Chondrocyte (in vitro differentiated cells): ENCODE measurements at places on chromosomes 1 and 21. TPM values are rescaled to one million over a fixed set of nuclear protein-coding genes. Genes with fewer than 3 reads are reported as not detected.

TMEM61 gene
- total RNA-seq, result not detected in 3 replicates

S100B gene
- total RNA-seq, result 0.41 TPM in 1 of 3 replicates, not detected in the others

HSD3B1 gene
- total RNA-seq, result not detected in 3 replicates

GJA8 gene
- not detected in 3 replicates for total RNA-seq

CRP gene
- not detected in 3 replicates for total RNA-seq

ZC3H12A gene
- total RNA-seq, result 5.9 to 7.5 TPM (median 6.9 TPM) in 3 replicates

DCDC2B gene
- total RNA-seq, result not detected in 3 replicates

C1orf94 gene
- not detected in 3 replicates for total RNA-seq

CYYR1 gene
- 1.3 to 4.1 TPM (median 1.5 TPM) in 3 replicates for total RNA-seq

FAM78B gene
- 0.13 to 0.82 TPM (median 0.22 TPM) in 3 replicates for total RNA-seq

PLA2G4A gene
- 0.10 to 4.1 TPM (median 0.44 TPM) in 3 replicates for total RNA-seq

SYPL2 gene
- 0.75 to 1.3 TPM (median 1.1 TPM) in 3 replicates for total RNA-seq

- DNase-seq, result no peak
- no peak overlapping the region for H3K4me3 ChIP-seq
- H3K36me3 ChIP-seq, result no peaks in the 10 kb centered on the region
- no peak overlapping the region for H3K27ac ChIP-seq
- H3K4me1 ChIP-seq, result peaks cover 25% of the 10 kb centered on the region
Observed at GRCh38 chr1:204992201-204992997, 50.6 kb upstream of the CNTN2 start.

- DNase-seq, result no peak
- no peak overlapping the region for H3K27ac ChIP-seq
- H3K4me3 ChIP-seq, result no peak overlapping the region
- peaks cover 6% of the 10 kb centered on the region for H3K4me1 ChIP-seq
- no peaks in the 10 kb centered on the region for H3K27me3 ChIP-seq
Observed at GRCh38 chr21:31316488-31317169, 27.4 kb downstream of the TIAM1 start.

GRCh38 chr21:46194374-46195334, 10.4 kb upstream of the SPATC1L start:
- H3K27ac ChIP-seq, result no peak overlapping the region
- peak; percentile 71 for DNase-seq
- no peak overlapping the region for H3K4me3 ChIP-seq
- H3K27me3 ChIP-seq, result no peaks in the 10 kb centered on the region
- H3K4me1 ChIP-seq, result peaks cover 15% of the 10 kb centered on the region

DNA sequence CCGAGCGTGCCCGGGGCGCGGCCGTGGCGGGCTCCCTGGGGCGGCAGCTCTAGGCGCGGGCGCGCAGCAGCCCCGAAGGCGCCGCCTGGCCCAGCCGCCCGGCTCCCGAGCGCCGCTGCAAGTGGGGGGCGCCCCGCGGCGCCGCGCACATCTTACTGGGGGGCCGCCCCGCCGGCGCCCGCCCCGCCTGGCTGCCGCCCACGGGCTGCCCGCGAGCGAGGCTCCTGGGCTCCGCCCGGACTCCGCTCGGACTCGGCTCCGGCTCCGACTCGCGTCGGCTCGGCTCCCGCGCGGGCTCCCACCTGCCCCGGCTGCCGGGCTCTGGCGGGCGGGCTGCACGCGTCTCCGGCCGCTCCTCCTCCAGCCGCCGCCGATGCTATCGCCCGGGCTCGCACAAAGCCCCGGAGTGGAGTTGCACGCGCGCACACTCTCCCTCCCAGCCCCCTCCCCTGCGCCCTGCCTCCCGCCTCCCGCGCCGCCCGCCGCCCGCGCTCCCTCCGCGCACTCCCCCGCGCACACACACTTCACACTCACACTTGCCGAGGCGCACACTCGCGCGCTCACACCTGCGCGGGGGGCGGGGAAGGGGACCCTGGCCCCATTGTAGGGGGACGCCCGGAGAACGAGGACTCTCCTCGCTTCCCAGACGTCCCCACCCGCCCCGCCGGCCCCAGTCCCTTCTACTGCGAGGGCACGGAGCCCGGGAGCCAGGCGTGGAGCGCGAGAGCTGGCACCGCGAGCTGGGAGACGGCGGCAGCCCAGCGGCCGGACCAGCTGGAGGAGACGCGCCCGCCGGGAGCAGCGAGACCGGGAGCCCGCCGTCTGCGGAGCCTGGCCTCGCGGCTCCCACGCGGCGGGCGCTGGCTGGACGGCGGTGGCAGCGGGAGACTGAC, at the start of gene GRIK3:
TSS of gene GRIK3 (minus strand) at position 395 of the 893 bp plus-strand sequence. CDS start 407 bp downstream, outside the sequence.
- H3K36me3 ChIP-seq, result peaks cover 1% of the 10 kb centered on the region
- H3K27ac ChIP-seq, result no peak within 1 kb of the TSS
- DNase-seq, result no peak

DNA sequence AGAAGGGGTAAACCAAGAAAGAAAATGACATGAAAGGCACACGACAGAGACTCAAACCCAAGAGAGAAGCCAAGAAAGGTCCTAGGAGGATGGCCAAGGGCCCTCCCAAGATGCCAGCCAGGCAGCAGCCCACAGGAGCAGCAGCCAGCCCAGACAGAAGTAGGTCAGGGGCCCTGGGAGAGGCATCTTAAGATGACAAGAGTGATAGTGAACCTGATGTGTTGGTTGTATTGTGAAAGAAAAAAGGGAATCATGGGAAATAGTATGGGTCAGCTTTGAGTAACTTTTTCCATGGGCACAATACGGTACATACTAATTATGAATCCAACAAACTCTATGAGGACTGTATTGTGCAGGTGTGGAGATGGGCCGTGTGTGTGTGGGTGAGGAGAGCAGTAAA, 3.3 kb downstream of the CCSAP start:
- H3K27ac ChIP-seq, result no peak overlapping the region
- no peaks in the 10 kb centered on the region for H3K27me3 ChIP-seq
- no peak for DNase-seq
- H3K36me3 ChIP-seq, result no peaks in the 10 kb centered on the region
- peaks cover 39% of the 10 kb centered on the region for H3K4me1 ChIP-seq

DNA sequence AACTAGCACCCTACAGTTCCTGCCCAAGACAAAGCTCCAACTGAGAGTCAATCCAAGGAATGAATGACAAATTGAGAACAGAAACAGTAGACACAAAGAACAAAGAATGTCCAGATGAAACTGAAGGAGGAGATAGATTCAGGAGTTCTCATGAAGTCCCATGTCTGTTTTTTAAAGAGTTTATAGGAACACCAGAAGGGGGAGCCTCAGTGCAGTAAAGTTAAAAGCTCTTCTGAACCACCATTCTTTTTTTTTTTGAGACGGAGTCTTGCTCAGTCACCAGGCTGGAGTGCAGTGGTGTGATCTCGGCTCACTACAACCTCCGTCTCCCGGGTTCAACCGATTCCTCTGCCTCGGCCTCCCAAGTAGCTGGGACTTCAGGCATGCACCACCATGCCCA, 323.6 kb downstream of the MRPL39 start:
- no peak overlapping the region for H3K4me3 ChIP-seq
- DNase-seq, result no peak
- H3K27me3 ChIP-seq, result peaks cover 4% of the 10 kb centered on the region
- no peak overlapping the region for H3K27ac ChIP-seq
- H3K36me3 ChIP-seq, result no peaks in the 10 kb centered on the region

GRCh38 chr1:160499631-160500030, 23.4 kb downstream of the SLAMF6 start:
- peaks cover 8% of the 10 kb centered on the region for H3K27me3 ChIP-seq
- H3K4me1 ChIP-seq, result no peaks in the 10 kb centered on the region

DNA sequence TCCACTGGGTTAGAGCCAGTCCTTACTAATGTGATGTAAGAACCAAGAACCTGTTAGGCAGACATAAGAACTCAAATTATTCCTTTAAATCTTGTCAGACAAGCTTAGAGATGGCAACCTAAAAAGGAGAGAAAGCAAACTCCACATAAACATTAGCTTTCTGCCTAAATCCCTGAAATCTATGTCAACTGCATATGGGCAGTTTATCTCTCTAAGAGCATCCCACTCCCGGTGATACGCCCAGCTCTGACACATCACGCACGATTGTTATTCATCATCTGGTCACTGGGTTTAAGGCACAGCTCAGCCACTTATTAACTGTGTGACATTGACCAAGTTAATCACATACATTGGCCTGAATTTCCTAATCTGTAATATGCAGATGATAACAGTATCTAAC, 323.7 kb downstream of the HHIPL2 start:
- DNase-seq, result no peak
- H3K27me3 ChIP-seq, result peaks cover 5% of the 10 kb centered on the region
- no peak overlapping the region for H3K27ac ChIP-seq
- H3K36me3 ChIP-seq, result no peaks in the 10 kb centered on the region
- H3K4me3 ChIP-seq, result no peak overlapping the region

DNA sequence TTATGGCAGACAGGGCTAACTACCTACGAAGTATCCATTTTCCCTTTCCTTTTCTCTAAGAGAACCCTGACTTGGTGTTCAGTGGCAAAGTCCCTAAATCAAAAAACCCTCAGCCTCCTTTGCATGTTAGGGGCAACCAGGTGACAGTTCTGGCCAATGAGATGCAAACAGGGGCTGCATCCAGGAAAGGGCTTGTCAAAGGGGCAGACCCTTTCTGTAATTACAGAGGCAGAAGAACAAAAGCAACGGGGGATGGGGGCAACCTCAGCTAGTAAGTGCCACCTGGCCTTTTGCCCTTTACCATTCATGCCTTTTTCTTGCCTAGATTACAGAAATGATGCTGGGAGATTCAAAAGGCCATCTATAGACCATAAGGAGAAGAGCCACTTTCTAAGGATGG, 34.4 kb downstream of the GLUL start:
- H3K4me1 ChIP-seq, result no peaks in the 10 kb centered on the region
- H3K27ac ChIP-seq, result no peak overlapping the region
- peaks cover 2% of the 10 kb centered on the region for H3K27me3 ChIP-seq
- H3K4me3 ChIP-seq, result no peak overlapping the region
- no peak for DNase-seq

GRCh38 chr1:9732123-9732971, 80.8 kb downstream of the PIK3CD start:
- no peaks in the 10 kb centered on the region for H3K27me3 ChIP-seq
- no peak overlapping the region for H3K27ac ChIP-seq
- DNase-seq, result peak; percentile 14
- H3K4me1 ChIP-seq, result no peaks in the 10 kb centered on the region
- H3K4me3 ChIP-seq, result no peak overlapping the region

GRCh38 chr1:54018635-54019034, 649 bp upstream of the LDLRAD1 start:
- no peak for DNase-seq
- no peak overlapping the region for H3K27ac ChIP-seq
- no peaks in the 10 kb centered on the region for H3K36me3 ChIP-seq
- H3K27me3 ChIP-seq, result peaks cover 16% of the 10 kb centered on the region
- H3K4me1 ChIP-seq, result no peaks in the 10 kb centered on the region
- no peak overlapping the region for H3K4me3 ChIP-seq

- H3K36me3 ChIP-seq, result no peaks in the 10 kb centered on the region
- H3K4me1 ChIP-seq, result peaks cover 20% of the 10 kb centered on the region
- H3K27me3 ChIP-seq, result no peaks in the 10 kb centered on the region
- no peak overlapping the region for H3K27ac ChIP-seq
Observed at GRCh38 chr1:30893776-30894507, 14.6 kb downstream of the SDC3 start.

DNA sequence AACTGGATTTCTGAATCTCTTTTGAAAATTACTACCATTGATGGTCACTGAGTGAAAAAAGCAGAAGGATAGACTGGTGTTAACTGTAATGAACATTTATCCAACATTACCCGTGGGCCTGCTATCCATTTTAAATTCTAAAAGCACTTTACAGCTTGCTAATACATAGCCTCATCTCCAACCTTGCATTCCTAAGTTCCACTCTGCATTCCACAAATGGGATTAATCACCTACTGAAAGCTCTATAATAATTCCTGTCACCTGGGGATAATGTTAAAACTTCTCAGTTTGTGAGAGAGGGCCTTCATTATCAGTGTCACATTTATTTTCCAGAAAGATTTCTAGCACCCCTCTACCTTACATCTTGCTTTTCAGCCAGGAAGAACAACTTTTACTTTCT, 38.2 kb downstream of the PTPRC start:
- DNase-seq, result no peak
- H3K27me3 ChIP-seq, result no peaks in the 10 kb centered on the region
- peaks cover 14% of the 10 kb centered on the region for H3K4me1 ChIP-seq
- no peaks in the 10 kb centered on the region for H3K36me3 ChIP-seq
- H3K4me3 ChIP-seq, result no peak overlapping the region

DNA sequence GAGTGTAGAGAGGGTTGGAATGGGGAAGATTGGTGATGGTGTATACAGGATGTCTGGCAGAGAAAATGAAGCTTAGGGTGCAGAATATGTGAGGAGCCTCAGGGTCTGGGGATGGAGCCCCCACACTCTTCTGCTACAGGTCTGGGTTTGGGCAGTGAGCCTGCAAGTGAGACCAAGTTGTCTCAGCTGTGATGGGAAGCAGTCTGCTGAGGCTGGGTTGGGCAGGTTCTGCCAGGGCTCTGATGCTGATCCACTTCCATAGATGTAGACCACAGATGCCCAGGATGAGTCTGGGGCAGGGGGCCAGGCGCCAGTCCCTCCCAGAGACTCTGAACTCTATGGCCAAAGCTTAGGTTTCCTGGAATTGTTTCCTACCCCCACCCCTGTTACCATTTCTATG, 516.9 kb downstream of the PTPRU start:
- peaks cover 40% of the 10 kb centered on the region for H3K27me3 ChIP-seq
- no peak overlapping the region for H3K27ac ChIP-seq

DNA sequence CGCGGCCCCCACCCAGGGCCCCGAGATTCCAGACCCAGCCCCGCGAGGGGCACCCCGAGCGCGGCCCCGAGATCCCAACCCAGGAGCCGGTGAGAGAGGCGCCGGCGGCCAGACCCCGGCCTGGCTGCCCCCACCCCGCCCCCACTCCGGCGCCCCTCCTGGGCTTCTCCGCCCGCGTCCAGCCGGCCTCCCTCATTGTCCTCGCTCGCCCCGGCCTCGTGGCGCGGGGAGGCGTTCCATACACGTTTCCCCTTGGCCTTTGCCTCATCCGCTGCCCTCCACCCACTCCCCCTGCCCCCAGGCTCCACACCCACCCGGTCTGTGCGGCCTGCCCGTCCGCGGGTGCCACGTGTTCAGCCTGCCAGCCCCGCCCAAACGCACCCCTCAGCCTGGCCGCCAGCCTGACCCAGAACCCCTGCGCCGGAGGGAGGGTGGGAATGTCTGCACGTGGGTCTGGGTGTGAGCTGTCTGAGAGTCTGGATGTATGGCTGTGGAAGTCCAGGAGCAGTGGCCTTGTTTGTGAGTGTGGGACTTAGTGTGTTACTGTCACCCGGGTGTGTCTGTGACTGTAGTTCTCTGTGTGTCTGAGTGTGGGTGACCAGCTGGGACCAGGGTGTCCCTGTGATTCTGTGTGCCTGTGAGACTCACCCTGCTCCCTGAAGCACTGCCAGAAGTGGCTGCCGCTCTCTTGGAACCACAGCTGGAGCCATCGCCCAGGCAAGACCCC, 681 bp downstream of the B4GALT2 start:
- H3K4me1 ChIP-seq, result peaks cover 56% of the 10 kb centered on the region
- peak overlapping the region; percentile 90 for H3K27ac ChIP-seq
- no peak for DNase-seq
- no peaks in the 10 kb centered on the region for H3K27me3 ChIP-seq

GRCh38 chr1:16716691-16717335, 23.5 kb upstream of the RNU1-4 start:
- peak; percentile 75 for DNase-seq
- no peak overlapping the region for H3K27ac ChIP-seq
- H3K27me3 ChIP-seq, result peaks cover 12% of the 10 kb centered on the region
- peaks cover 6% of the 10 kb centered on the region for H3K4me1 ChIP-seq
- H3K36me3 ChIP-seq, result no peaks in the 10 kb centered on the region
- H3K4me3 ChIP-seq, result no peak overlapping the region

GRCh38 chr1:51230501-51231078, 5.5 kb upstream of the RNF11 start:
- H3K4me3 ChIP-seq, result no peak overlapping the region
- H3K27ac ChIP-seq, result no peak overlapping the region
- no peaks in the 10 kb centered on the region for H3K27me3 ChIP-seq
- no peaks in the 10 kb centered on the region for H3K36me3 ChIP-seq
- H3K4me1 ChIP-seq, result peaks cover 9% of the 10 kb centered on the region
- DNase-seq, result no peak

GRCh38 chr1:107691540-107691939, 273.4 kb downstream of the VAV3 start:
- H3K36me3 ChIP-seq, result no peaks in the 10 kb centered on the region
- no peak overlapping the region for H3K27ac ChIP-seq
- no peak for DNase-seq
- no peak overlapping the region for H3K4me3 ChIP-seq
- H3K4me1 ChIP-seq, result peaks cover 3% of the 10 kb centered on the region
